Esophagus squamous epithelium (tissue), 5 donors: ENCODE measurements at places on chromosomes 7 and 10. TPM values are rescaled to one million over a fixed set of nuclear protein-coding genes. Genes with fewer than 3 reads are reported as not detected.
A peak's percentile ranks its signal among the peaks of the same experiment; 100 is the strongest.

DNA sequence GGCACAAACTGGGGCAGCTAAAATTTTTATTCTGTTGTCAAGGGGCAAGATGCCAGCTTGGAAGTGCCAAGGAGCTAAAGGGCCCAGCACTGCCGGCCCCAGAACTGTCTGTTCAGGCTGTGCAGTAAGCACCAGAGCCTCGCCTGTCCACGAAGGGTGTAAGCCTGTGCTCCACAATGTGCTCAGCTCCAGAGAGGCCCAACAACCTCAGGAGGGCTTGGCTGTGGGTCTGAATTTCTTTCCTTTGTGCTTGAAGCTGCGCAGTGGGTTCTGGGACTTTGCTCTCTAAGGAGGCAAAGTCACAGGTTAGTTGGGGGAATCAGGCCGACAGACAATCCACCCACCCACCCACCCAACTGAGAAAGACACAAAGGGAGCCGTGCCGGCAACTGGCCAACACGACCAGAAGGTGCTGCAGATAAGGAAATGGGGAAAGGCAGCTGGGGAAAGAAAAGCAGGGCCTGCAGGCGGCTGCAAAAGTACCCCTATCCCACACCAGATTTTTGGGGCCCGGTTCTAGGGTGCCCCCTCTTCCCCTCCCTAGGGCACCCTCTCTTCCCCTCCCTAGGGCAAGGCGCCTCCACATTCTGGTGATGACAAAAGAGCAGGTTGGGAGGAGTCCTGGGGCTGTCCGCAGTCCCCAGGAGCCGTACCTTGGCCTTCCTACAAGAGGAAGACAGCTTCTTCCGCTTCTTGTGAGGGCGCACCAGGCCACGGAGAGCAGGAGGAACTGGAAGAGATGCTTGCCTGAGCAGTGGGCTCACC, 7.7 kb downstream of the DDX56 start:
- H3K27me3 ChIP-seq = no peaks in the 10 kb centered on the region
- no peak overlapping the region for H3K27ac ChIP-seq
- peaks cover 7% of the 10 kb centered on the region for H3K4me1 ChIP-seq
- H3K4me3 ChIP-seq = no peak overlapping the region
- peaks cover 80% of the 10 kb centered on the region for H3K36me3 ChIP-seq

GRCh38 chr10:34384372-34384771, 430.7 kb downstream of the PARD3 start:
- H3K4me1 ChIP-seq = no peaks in the 10 kb centered on the region
- no peak for DNase-seq
- no peak overlapping the region for H3K4me3 ChIP-seq
- no peaks in the 10 kb centered on the region for H3K27me3 ChIP-seq
- H3K27ac ChIP-seq = no peak overlapping the region

- H3K4me3 ChIP-seq = no peak overlapping the region
- no peak overlapping the region for H3K27ac ChIP-seq
- H3K36me3 ChIP-seq = no peaks in the 10 kb centered on the region
- no peaks in the 10 kb centered on the region for H3K27me3 ChIP-seq
- no peaks in the 10 kb centered on the region for H3K4me1 ChIP-seq
- DNase-seq = no peak
These were observed 455.0 kb downstream of the CCSER2 start for GRCh38 chr10:84783386-84783785.

Gene RELN
- 1.1 TPM for total RNA-seq

Gene NKX2-3
- 0.40 TPM for total RNA-seq

Gene DDX21
- total RNA-seq = 71.5 TPM

- no peaks in the 10 kb centered on the region for H3K27me3 ChIP-seq
- H3K4me3 ChIP-seq = no peak overlapping the region
- no peaks in the 10 kb centered on the region for H3K36me3 ChIP-seq
- peaks cover 27% of the 10 kb centered on the region for H3K4me1 ChIP-seq
These were observed 19.1 kb upstream of the PRRT4 start for GRCh38 chr7:128380483-128381106.

- no peaks in the 10 kb centered on the region for H3K36me3 ChIP-seq
- no peak overlapping the region for H3K27ac ChIP-seq
- no peak overlapping the region for H3K4me3 ChIP-seq
- no peaks in the 10 kb centered on the region for H3K27me3 ChIP-seq
- DNase-seq = no peak
These were observed 81.1 kb downstream of the PLPP4 start for GRCh38 chr10:120538091-120538490.

GRCh38 chr10:3785851-3786271, 852 bp upstream of the KLF6 start:
- H3K27me3 ChIP-seq = no peaks in the 10 kb centered on the region
- no peak for DNase-seq
- H3K4me3 ChIP-seq = peak overlapping the region; percentile 82
- peak overlapping the region; percentile 100 for H3K27ac ChIP-seq

GRCh38 chr10:43057831-43058340, 19.0 kb upstream of the RET start:
- no peaks in the 10 kb centered on the region for H3K4me1 ChIP-seq
- no peaks in the 10 kb centered on the region for H3K27me3 ChIP-seq
- no peaks in the 10 kb centered on the region for H3K36me3 ChIP-seq
- no peak overlapping the region for H3K4me3 ChIP-seq
- H3K27ac ChIP-seq = no peak overlapping the region

DNA sequence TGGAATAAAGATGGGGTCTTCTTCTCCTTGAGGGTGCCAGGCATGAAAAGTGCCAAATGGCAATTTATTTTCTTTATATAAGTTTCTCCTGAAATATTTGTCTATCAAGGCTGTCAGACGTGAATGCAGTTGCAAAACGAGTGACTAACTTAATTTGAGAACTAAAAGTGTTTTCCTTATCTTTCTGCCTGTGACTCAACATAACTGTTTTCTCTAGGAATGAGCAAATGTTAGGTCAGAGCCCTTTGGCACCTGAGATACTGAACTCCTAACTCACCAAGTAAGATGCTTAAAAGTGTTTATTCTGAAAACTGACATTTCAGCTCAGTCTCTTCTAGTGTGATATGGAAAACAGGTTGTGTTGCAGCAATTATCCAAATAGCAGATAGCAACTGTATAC, 197.0 kb downstream of the STK31 start:
- H3K4me1 ChIP-seq = no peaks in the 10 kb centered on the region
- no peaks in the 10 kb centered on the region for H3K27me3 ChIP-seq

- DNase-seq = no peak
- no peaks in the 10 kb centered on the region for H3K36me3 ChIP-seq
- no peaks in the 10 kb centered on the region for H3K27me3 ChIP-seq
- no peak overlapping the region for H3K27ac ChIP-seq
These were observed 6.9 kb downstream of the FAM241B start for GRCh38 chr10:69636626-69637605.

Gene LRRN3
- not detected for total RNA-seq

GRCh38 chr10:86253091-86254072, 113.2 kb downstream of the GRID1 start:
- no peaks in the 10 kb centered on the region for H3K4me1 ChIP-seq
- H3K4me3 ChIP-seq = no peak overlapping the region
- no peak overlapping the region for H3K27ac ChIP-seq
- no peaks in the 10 kb centered on the region for H3K36me3 ChIP-seq

GRCh38 chr7:90303241-90303640, 17.9 kb downstream of the FAM237B start:
- DNase-seq = no peak
- no peak overlapping the region for H3K27ac ChIP-seq

Gene HTRA1
- 6.3 TPM for total RNA-seq

DNA sequence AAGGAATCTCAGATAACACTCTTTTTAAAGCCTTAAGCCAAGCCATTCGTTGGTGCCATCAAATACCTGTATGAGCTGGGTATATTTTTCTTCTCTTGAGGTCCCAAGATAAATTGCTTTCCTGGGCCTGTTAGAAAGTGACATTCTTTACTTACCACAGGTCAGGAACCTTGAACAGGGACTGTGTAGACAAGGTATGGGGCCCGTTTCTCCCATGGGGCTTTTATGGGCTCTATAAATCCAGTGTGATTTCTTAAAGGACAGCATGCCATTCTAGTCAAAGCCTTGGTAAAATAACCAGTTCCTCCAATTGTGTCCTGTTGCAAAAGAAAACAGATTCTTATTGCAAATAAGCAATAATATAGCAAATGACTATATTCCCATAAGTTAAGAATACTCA, 24.8 kb upstream of the ARHGAP12 start:
- H3K27me3 ChIP-seq = no peaks in the 10 kb centered on the region
- H3K4me3 ChIP-seq = no peak overlapping the region
- H3K4me1 ChIP-seq = no peaks in the 10 kb centered on the region
- no peak overlapping the region for H3K27ac ChIP-seq
- H3K36me3 ChIP-seq = no peaks in the 10 kb centered on the region
- no peak for DNase-seq

Gene PEX1
- 12.7 TPM for total RNA-seq

- no peaks in the 10 kb centered on the region for H3K27me3 ChIP-seq
- DNase-seq = no peak
- H3K4me3 ChIP-seq = no peak overlapping the region
- no peaks in the 10 kb centered on the region for H3K4me1 ChIP-seq
These were observed 78.6 kb downstream of the LCOR start for GRCh38 chr10:96910488-96911395.

GRCh38 chr10:89653410-89653869, 8.4 kb upstream of the PANK1 start:
- no peak for DNase-seq
- H3K27me3 ChIP-seq = no peaks in the 10 kb centered on the region
- H3K4me3 ChIP-seq = no peak overlapping the region
- H3K27ac ChIP-seq = no peak overlapping the region
- H3K36me3 ChIP-seq = no peaks in the 10 kb centered on the region
- H3K4me1 ChIP-seq = no peaks in the 10 kb centered on the region

GRCh38 chr7:20351901-20352300, 21.2 kb downstream of the ITGB8 start:
- H3K27me3 ChIP-seq = no peaks in the 10 kb centered on the region
- H3K27ac ChIP-seq = peak overlapping the region; percentile 86
- peaks cover 35% of the 10 kb centered on the region for H3K4me1 ChIP-seq
- H3K36me3 ChIP-seq = no peaks in the 10 kb centered on the region

GRCh38 chr7:85890244-85890811, 703.5 kb upstream of the SEMA3D start:
- no peak for DNase-seq
- H3K4me3 ChIP-seq = no peak overlapping the region
- no peaks in the 10 kb centered on the region for H3K27me3 ChIP-seq
- H3K4me1 ChIP-seq = no peaks in the 10 kb centered on the region

Gene SPDYE9
- not detected for total RNA-seq

DNA sequence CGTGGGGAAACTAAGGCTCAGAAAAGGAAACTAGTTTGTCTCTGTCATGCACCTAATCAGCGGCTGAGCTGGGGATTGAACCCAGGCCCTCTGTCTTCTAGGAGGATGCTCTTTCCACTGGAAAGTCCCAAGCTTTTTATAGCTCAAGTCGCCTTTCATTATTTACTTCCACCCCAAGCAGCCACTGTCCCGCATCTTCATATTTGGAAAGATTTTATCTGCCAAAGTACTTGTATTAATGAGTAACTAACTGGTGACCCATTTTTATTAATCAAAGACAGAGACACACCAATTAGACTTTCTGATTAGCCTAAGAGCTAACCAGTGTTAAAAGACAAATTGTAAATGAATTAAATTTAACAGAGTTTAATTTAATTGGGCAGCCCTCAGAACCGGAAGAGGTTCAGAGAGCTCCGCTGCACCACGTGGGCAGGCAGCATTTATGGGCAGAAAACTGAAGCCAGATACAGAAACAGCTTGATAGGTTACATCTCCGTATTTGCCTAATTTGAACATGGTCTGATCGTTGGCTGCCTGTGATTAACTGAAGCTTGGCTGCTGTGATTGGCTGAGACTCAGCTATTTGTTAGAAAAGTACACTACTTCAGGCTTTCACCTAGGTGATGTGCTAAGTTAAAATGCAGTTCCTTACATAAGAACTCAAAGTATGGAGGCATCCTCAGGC, 78.5 kb upstream of the PDCD4 start:
- no peaks in the 10 kb centered on the region for H3K36me3 ChIP-seq
- H3K27ac ChIP-seq = peak overlapping the region; percentile 66
- peaks cover 5% of the 10 kb centered on the region for H3K4me1 ChIP-seq
- no peak overlapping the region for H3K4me3 ChIP-seq
- no peaks in the 10 kb centered on the region for H3K27me3 ChIP-seq

Gene SFXN2
- total RNA-seq = 1.4 TPM

- no peak for DNase-seq
- H3K4me3 ChIP-seq = no peak overlapping the region
- H3K27me3 ChIP-seq = no peaks in the 10 kb centered on the region
- peaks cover 5% of the 10 kb centered on the region for H3K4me1 ChIP-seq
- no peaks in the 10 kb centered on the region for H3K36me3 ChIP-seq
These were observed 59.1 kb downstream of the ARMC3 start for GRCh38 chr10:22986771-22987542.

DNA sequence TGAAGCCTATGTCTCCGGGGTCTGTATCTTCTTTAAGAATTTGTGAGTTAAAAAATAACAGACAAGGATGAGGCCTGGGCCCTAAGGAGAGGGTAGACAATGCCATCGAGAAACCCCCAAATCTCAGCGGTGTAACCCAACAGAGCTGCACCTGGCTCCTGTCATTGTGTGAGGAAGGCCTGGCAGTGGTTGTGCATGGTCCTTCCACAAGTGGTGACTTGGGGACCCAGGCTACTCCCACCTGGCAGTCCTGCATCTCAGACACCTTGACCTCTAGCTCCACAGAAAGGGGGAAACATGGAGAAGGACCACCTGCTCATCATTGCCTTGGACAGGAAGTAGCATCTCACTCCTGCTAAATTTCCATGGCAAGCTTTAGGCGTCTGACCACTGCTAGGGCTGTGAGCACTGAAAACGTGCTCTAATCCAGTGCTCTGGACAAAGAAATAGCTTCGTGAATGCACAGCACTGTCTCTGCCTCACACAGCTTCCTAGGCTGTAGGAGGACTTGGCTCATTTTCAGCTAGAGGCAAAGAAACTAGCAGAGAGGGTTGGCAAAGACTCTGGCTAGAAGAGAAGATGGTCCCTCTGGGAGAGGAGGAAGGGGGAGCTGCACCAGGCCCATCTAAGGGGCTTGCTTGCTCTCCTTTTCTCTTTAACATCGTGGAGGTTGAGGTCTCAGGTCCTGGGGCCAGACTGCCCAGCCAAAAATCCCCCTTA, 273.9 kb upstream of the ZMIZ1 start:
- no peaks in the 10 kb centered on the region for H3K4me1 ChIP-seq
- no peak overlapping the region for H3K4me3 ChIP-seq
- peaks cover 10% of the 10 kb centered on the region for H3K27me3 ChIP-seq
- no peak for DNase-seq
- no peaks in the 10 kb centered on the region for H3K36me3 ChIP-seq
- H3K27ac ChIP-seq = no peak overlapping the region

- H3K4me3 ChIP-seq = no peak overlapping the region
- no peak for DNase-seq
- no peaks in the 10 kb centered on the region for H3K4me1 ChIP-seq
These were observed 55.9 kb downstream of the TRRAP start for GRCh38 chr7:98934267-98934666.

Gene LRIT1
- total RNA-seq = not detected

- H3K27me3 ChIP-seq = no peaks in the 10 kb centered on the region
- no peak overlapping the region for H3K4me3 ChIP-seq
- H3K27ac ChIP-seq = peak overlapping the region; percentile 61
- H3K4me1 ChIP-seq = peaks cover 4% of the 10 kb centered on the region
- H3K36me3 ChIP-seq = no peaks in the 10 kb centered on the region
- DNase-seq = no peak
These were observed 138.4 kb downstream of the FGFR2 start for GRCh38 chr10:121459622-121460453.
